ENCODE measurements at places on chromosomes 13 and 19.

GRCh38 chr19:5578097-5578846, 10.5 kb upstream of the TINCR start:
- DNase-seq: peak; percentile 57

DNA sequence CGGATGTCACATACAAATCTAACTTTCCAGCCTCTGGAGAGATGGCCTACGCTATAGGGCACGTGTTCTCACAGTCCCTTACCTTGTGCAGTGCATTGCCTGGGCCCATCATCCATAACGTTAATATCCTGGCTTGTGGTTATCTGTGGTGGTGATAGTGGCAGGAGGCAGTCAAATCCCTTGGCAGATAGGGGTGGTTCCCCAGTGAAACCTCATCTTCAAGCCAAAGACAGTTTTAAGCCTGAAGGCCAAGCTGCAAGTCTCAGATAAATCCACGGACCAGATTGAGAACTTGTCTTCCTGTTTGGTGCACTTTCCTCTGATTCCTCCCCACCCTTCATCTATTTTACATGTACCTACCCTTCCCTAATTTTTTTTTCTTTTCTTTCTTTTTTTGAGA, 4.3 kb upstream of the FBXO17 start:
- no peak for DNase-seq

- DNase-seq: no peak
Observed at GRCh38 chr13:40232311-40233040, 434.0 kb downstream of the FOXO1 start.

DNA sequence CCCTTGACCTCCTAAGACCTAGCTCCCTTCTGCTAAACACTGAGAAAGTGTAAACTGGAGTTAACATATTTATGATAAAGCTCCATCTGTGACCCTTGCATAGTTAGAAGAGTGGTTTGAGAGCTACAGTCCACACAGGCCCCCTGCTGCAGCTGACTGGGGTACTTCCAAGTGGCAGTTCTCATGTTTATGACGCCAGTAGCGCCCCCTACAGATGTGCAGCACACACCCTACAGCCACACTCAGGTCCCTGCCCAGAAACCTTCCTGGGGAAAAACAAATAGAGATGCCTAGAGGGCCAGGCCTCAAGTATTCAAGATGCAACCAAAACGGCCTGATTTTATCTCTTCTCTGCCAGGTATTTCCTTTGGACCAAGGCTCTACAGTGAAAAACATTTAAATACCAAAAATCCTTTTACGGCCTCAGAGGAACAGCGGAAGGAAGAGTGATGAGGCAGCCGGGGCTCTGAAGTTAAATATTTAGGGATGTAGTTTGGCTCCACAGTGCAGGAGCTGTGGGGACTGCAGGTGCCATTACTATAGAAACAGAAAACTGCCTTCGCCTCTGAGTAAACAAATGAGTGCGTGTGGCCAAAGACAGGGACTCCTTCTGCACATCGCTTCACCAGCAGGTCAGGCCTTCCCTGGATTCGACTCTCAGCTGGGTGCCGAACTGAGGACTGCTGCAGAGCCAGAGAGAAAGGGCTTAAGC, 553.1 kb downstream of the EFNB2 start:
- DNase-seq: no peak

DNA sequence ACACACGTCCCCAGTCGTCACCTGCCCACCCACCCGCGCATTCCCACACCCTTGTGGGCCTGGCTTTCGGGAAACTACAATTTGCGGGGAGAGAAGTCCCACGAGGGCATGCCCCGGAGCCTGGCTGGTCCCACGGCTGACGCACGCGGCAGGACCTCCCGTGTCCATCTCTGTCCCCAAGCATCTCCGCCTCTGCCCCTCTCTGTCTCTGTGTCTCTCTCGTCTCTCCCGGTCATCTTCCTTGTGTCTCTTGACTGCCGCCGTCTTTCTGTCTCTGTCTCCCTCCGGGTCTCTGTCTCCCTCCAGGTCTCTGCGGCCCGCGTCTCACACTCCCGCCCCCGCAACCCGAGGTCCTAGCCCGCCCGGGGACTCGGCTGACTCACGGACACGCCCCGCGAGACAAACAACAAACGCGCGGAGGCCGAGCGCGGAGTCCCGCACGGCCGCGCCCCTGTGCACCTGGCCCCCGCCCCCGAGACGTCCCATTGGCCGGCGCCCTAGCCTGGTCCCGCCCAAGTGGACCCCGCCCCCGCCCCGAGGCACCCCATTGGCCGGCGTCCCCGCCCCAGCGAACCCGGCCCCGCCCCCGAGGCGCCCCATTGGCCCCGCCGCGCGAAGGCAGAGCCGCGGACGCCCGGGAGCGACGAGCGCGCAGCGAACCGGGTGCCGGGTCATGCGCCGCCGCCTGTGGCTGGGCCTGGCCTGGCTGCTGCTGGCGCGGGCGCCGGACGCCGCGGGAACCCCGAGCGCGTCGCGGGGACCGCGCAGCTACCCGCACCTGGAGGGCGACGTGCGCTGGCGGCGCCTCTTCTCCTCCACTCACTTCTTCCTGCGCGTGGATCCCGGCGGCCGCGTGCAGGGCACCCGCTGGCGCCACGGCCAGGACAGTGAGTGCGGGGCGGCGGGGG, at the start of gene FGF22:
Gene FGF22, plus strand, starts transcription at position 627 of the 908 bp plus-strand sequence. Its CDS starts 47 bp downstream, at position 674.
- DNase-seq: peak; percentile 94

DNA sequence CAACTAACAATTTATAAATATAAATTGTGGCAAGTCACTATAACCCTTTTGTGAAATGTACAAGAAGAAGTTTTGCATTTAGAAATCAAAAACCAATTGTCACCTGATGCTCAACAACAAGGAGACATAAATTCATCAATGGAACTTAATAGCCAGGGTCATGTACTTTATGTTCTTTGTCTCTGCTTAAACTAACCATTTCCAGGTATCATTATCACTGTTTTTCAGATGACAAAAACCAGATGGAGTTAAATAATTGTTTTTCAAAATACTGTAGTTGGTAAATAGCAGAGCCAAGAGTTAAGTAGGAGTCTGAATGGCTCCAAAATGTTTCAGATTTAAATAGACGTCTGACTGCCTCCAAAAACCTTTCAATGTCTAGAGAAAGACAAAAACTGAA, 72.3 kb upstream of the MAB21L1 start:
- no peak for DNase-seq

DNA sequence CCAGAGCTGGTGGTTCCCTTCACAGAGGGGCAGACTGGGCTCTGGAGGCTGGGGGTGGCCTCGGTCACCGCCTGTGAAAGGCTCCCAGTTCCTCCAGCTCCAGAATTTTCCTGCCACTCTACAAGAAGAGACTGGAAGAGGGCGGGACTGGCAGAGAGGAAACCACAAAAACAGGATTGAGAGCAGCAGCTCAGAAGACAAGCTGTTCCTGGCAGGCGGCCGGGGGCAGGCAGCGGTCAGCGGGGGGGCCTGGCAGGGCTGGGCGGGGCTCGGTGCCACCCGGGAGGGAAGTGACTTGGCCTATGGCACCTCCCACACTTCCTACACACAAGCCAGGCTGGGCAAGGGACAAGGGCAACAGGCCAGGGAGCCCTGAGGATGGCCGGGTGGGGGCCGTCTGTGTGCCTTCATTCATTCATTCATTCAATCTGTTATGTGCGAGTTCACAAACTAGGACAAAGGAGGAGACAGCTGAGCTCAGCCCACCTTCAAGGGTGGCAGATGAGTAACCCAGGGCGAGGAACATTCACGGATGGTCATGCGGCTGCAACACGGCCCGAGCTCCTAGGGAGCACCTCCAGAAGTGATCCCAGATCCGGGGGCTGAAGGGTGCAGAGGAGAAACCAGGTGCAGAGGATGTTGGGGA, 16.9 kb upstream of the BTBD2 start:
- no peak for DNase-seq

GRCh38 chr19:43789029-43789428, 8.3 kb upstream of the KCNN4 start:
- no peak for DNase-seq

DNA sequence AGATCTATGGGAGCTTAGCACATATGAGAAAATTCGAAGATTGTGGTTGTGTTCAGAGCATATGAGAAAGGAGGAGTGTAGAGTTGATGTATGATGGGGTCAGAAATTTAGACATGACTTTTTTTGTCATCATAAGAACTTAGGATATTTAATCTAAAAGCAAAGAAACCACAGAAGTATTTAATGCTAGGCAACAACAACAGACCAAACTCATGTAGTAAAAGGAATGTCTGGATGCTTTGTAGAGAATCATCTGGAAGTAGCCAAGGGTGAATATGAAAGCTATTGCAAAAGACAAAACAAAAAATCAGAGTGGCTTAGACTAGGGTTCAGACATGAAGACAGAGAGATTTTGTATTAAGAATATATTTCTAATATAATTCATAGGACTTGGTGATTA, 190.3 kb downstream of the SLITRK1 start:
- no peak for DNase-seq

DNA sequence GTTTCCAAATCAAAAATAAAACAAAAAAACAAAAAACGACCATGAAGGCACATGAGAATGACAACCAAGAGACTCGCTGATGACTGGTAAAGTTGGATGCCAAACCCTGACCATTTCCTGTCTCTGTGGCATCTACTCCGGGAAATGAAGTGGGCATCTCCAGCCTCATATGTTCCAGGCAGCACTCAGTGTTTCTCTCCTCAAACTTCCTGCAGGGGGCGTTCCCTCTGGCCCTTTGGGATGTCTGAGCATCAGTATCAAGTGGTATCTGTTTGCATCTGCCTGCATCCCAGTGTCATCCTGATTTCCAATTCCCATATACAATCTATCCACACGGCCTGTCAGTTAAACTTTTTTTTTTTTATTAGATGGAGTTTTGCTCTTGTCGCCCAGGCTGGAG, 9.8 kb upstream of the SIGLEC12 start:
- DNase-seq: no peak

GRCh38 chr19:16381756-16382401, 57.3 kb downstream of the KLF2 start:
- DNase-seq: no peak

DNA sequence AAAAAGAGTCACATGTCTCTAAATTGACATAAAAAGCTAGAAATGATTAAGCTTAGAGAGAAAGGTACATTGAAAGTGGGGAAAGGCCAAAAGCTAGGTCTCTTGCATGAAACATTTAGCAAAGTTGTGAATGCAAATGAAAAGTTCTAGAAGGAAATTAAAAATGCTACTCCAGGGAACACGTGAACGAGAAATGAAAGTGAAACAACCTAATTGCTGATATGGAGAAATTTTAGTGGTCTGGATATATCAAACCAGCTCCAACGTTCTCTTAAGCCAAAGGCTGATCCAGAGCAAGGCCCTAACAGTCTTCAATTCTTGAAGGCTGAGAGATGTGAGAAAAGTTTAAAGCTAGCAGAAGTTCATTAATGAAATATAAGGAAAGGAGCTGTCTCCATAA, 419.8 kb downstream of the SLITRK6 start:
- no peak for DNase-seq

DNA sequence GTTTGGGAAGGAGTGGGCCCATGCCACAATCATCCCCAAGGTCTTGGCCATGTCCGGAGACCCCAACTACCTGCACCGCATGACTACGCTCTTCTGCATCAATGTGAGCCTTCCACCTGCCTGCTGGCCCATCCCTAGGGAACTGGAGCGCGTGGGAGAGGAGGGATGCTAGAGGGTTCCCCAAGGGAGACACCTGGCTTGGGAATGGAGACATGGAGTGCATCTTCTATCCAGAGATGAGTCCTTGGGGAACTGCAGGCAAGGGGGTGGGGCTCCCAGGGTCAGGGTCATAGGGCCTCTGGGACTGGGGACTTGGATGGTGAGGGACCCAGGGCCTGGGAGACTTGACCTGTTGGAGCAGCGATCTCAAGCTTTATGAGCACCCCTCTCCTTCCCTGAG, 31.2 kb downstream of the PPP2R1A start:
- no peak for DNase-seq

- no peak for DNase-seq
Observed at GRCh38 chr19:20388706-20389225, 176.8 kb downstream of the ZNF737 start.

GRCh38 chr13:108993346-108993745, 363.9 kb downstream of the MYO16 start:
- no peak for DNase-seq

GRCh38 chr13:33536601-33537000, 251.0 kb upstream of the STARD13 start:
- DNase-seq: no peak

GRCh38 chr13:39149896-39150295, 111.6 kb downstream of the NHLRC3 start:
- no peak for DNase-seq

- no peak for DNase-seq
Observed at GRCh38 chr13:74048756-74049155, 85.4 kb downstream of the KLF12 start.

- DNase-seq: no peak
Observed at GRCh38 chr13:50393628-50394027, 378.4 kb downstream of the KCNRG start.

GRCh38 chr13:113267642-113268405, 29.2 kb upstream of the LAMP1 start:
- DNase-seq: no peak
